Retinal pigment epithelial cell (primary cell): ENCODE measurements at places on chromosomes 16 and 17.
A peak's percentile ranks its signal among the peaks of the same experiment; 100 is the strongest.

GRCh38 chr17:79695797-79696609 is 34.7 kb upstream of the ENPP7 start:
- no peak for DNase-seq

DNA sequence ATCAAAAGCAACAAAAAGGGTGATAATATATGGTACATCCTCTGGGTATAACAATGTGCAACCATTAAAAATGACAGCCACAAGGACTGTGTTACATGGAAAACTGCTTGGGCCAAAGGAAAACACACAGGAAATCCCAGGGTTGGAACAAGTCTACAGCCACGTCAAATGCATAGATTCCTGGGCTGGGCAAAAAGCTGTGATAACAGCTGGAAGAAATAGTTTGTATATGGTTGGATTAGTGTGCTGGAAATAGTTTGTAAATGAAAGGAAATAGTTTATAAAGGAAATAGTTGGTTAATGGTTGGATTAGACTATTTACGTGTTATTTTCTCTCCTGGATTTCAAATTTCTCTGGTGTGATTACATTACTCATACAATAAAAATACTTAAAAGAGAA is 2.6 kb downstream of the HSD17B2 start:
- DNase-seq = no peak

- DNase-seq = peak; percentile 67
These were observed 681.4 kb downstream of the CDH11 start for GRCh38 chr16:64440421-64440831.

- DNase-seq = no peak
These were observed 1.3 kb upstream of the UNC45B start for GRCh38 chr17:35146214-35146833.

- no peak for DNase-seq
These were observed 7.3 kb upstream of the SMIM36 start for GRCh38 chr17:55518510-55518909.

DNA sequence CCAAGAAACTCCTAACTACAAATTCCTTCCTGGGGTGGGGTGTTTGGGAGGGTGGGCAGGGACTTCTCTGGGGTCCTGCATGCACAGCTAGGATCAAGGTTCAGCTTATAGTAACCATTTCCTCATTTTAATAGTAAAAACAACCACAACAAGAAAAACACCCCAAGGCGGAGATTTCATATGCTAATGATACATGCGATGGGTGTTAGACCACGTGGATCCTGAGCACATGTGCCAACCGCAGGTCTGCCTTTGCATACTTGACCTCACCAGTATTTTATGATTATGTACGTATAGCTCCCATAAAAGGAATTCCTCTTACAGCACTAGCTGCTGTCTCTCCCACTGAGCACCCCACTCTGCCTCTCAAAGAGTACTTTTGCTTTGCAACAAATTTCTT is 1.9 kb downstream of the KRTAP4-11 start:
- DNase-seq = no peak

GRCh38 chr16:49150341-49150740 is 131.3 kb downstream of the CBLN1 start:
- no peak for DNase-seq
